SJSA1 (cell line): ENCODE measurements at places on chromosomes 12 and 14. TPM values are rescaled to one million over a fixed set of nuclear protein-coding genes. Genes with fewer than 3 reads are reported as not detected.
A peak's percentile ranks its signal among the peaks of the same experiment; 100 is the strongest.

DNA sequence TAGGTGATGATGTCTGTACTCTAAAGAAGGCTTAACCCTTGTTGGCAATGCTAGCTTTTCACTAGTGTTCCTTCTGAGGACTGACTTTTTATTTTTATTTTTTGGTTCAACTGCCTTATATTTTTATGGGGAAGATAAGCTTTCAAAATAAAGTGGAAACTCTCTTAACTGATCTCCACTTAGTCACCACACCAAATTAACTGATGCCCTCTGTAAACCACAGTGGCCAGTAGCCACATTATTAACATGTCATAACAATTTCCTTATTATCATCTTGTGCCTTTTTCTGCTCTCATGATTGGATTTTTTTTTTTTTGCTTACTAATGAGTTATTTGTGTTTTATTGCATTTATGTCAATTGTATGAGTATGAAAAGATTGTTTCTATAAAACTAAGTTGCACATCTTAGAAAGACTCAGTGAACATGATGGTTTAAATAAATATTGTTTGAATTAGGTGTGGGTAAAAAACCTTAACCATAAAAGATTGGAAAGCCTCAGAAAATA, 56.9 kb downstream of the SCFD1 start:
- no peak for DNase-seq

DNA sequence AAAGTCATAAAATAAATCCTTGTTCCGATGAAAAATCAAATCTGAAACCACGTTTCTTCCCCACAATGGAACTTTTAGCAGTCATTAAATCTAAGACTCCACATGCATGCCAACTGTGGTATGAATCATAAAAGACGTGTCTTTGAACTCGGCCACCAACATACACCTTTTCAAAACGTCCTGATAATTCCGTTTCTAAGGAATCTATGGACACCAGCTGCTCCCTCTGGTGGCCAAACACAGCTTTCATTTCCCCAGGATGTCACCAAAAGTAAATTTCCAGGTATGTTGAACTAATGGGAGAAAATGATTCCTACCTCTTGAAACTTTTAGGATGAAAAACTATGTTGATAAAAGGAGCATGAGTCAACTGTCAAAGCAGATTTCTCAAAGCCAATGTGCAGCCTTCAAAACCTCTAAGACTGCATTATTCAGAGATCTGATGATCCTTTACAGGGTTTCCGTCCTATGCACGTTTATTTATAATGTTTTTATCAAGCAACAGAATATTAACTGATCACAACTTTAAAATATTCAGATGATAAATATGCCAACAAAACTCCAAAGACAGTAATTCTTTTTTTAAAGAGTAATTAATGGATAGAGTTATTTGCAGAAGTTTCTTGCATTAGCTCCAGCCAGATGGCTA, 96.2 kb downstream of the CIT start:
- no peak for DNase-seq

- DNase-seq = no peak
These were observed 10.1 kb upstream of the CLEC12A start for GRCh38 chr12:9961106-9961505.

DNA sequence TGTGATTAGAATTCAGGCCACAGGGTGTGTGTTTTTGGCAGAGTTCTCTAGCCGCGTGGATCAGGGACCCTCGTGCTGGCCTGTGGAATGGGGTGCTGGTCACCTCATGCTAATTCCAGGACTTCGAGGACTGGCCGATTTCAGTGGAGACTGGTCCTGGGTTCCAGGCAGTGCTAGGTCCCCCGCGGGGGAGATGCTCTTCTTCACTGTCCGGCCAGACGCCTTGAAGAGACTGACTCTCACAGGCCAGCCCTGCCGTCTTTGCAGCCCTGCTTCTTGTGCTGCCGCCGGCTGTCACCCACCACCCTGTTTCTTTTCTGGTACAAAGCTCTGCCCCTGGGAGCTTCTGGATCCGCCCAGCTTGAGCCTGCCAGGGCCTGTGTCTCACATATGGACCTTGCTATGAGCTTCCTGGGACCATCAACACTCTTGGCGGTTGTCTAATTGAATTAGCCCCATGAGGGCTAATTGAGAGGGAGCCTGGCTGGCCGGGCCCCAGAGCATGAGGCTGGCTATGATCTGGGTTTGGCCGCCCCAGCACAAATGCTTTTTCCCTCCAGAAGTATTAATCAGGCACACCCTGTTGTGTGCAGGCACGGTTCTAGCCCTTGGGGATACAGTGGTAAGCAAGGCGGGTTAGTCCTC, 8.2 kb downstream of the MLXIP start:
- DNase-seq = no peak

GRCh38 chr12:113468365-113469223, 3.1 kb downstream of the LHX5 start:
- DNase-seq = no peak

DNA sequence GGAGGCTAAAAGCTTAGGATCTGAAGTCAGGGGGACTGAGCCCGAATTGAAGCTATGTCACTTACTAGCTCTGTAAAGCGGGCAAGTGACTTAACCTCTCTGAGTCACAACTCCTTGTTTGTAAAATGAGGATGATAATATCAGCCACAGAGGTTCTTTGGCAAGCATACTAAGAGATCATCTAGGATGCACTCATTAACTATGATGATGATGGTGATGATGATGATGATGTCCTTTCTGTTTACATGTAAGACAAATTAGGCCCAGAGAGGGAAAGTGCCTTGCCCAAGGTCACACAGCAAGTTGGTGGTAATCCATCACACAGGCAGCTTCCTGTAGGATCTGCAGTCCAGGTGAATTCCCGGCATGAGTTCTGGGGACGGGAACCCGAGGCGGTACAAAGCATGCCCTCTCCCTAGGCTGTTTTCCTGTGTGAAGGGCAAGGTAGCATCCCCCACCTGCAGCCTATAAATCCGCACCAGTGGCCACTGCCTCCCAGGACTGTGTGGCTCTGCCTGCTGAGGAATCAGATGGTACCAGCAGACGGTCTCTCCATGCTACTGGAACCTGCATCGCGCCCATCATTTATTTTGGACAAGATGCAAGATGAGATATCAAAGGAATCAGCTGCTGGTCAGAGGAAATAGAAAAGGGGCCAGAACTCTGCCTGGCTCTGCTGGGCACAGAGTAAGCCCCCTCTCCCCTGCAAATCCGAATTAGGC, 55.2 kb downstream of the MAP1LC3B2 start:
- no peak for DNase-seq

DNA sequence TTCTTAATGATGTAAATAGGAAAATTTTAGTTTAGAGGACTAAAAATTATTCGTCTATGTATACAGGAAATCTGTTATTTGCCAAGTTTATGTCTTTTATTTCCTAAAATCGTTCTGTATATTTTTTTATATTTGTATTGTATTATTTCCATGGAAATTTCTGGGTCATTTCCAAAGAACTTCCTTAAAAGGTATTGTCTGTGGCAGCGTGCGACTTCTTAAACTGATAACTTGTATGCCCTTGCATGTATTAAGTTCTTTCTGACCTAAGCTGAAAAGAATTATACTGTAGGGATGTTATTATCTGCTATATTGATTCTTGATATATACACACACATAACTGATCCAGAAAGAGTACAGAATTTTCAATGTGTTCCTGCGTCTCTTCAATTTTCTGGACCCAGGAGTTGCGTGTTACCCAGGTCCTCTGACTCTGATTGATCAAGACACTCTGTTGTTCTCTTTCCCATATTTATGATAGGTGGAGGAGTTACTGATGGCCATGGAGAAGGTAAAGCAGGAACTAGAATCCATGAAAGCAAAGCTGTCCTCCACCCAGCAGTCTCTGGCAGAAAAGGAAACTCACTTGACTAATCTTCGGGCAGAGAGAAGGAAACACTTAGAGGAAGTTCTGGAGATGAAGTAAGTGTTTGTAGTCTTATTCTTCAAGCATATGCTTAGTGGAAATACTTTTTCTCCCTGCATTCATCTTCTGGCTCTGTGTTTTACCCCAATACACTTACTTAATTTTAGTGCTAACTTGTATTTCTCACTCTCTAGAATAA, 298.5 kb downstream of the ERC1 start:
- DNase-seq = no peak

- DNase-seq = no peak
These were observed 6.6 kb downstream of the NCAPD2 start for GRCh38 chr12:6500466-6500865.

DNA sequence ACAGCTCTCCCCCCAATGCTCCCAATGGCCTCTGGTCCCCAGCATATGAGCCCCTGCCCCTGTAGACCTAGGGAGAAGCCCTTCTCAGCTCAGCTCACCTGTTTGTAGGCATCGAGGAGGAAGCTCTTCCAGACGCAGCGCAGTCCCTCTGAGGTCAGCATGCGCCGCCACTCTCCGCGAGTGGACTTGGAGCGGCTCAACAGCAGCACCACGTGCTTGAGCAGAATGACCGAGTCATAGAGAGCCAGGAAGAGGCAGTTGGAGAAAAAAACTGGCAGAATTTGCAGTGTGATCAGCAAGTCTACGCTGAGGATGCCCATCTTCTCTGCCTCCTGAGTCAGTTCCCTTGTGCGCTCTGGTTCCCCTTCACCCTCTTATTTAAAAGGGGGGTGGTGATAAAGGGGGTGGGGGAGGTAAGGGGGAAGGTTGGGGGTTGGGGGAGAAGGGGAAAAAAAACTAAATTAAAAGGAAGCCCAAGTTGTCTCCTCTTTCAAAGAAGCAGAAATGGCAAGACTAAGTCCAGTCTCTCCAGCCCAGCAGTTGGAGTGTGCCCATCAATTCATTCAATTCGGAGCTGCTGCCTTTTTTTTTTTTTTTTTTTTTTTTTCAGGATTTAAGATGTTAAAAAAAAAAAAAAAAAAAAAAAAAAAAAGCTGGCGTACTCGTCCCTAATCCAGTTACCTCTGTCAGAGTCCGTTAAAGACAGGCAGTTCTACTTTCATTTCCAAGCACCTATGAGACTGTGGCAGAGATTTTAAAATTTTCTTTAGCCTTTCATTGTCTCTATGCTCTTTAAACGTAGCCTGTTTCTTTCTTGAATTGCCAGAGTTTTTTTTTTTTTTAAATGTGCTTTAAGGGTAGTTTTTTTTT, at the start of gene DIO2:
Gene DIO2, minus strand, starts transcription at position 352 of the 870 bp plus-strand sequence. Its CDS starts 32 bp downstream, at position 320.
- no peak for DNase-seq

DNA sequence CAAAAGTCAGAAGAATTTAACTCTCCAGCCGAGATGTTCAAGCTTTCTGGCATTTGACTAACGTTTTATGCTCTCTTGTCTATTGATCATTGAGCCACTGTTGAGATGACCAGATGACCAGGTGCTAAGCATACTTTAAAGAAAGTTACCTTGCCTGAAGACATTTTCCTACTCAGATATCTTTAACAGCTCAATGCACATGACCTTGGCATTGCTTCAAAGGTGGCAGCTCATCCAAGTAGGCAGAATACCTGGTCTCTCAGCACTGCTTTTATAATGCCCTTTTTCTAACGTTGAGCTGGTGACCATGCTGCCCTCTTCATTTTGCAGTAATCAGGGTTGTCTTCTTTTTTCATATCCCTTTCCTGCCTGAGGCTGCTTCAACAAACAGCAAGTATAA, 358.1 kb downstream of the RAD51B start:
- no peak for DNase-seq

GRCh38 chr12:49223590-49224369, 34.9 kb upstream of the TUBA1A start:
- no peak for DNase-seq

DNA sequence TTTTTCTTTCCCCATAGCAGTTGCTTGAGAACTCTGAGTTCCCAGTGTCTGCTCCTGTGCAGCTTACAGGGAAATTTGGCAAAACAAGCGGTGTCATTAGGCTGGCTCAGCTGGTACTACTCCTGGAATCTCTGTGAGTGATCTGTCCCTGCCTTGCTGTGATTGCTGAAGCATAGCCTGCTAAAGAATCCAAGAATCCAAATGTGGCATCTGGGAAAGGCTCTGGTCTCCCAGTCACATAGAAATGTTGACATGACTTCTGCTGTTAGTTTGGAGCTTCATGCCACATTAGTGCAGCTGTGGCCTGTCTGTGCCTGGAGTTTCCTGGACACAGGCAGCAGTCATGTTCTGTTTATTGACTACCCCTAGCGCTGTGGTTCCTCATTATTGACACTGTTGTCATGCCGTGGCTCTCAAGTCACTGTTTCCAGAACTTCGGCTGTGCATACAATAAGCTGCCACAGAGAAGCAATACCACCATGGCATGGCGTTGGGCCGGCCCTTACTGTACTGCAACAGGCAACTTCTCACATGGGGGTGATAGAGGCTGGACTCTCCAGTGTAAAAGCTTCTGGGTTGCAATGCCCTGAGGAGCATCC, 166.8 kb downstream of the MYRFL start:
- no peak for DNase-seq

- DNase-seq = peak; percentile 70
These were observed 885 bp upstream of the HOXC10 start for GRCh38 chr12:53983950-53984572.

DNA sequence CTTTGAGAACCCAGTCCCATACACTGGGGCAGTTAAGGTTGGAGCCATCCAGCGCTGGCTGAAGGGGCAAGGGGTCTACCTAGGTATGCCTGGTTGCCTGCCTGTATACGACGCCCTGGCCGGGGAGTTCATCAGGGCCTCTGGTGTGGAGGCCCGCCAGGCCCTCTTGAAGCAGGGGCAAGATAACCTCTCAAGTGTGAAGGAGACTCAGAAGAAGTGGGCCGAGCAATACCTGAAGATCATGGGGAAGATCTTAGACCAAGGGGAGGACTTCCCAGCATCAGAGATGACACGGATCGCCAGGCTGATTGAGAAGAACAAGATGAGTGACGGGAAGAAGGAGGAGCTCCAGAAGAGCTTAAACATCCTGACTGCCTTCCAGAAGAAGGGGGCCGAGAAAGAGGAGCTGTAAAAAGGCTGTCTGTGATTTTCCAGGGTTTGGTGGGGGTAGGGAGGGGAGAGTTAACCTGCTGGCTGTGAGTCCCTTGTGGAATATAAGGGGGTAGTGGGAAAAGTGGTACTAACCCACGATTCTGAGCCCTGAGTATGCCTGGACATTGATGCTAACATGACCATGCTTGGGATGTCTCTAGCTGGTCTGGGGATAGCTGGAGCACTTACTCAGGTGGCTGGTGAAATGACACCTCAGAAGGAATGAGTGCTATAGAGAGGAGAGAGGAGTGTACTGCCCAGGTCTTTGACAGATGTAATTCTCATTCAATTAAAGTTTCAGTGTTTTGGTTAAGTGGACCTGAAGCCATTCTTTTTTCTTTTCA, 9.2 kb downstream of the ERP29 start:
- no peak for DNase-seq

DNA sequence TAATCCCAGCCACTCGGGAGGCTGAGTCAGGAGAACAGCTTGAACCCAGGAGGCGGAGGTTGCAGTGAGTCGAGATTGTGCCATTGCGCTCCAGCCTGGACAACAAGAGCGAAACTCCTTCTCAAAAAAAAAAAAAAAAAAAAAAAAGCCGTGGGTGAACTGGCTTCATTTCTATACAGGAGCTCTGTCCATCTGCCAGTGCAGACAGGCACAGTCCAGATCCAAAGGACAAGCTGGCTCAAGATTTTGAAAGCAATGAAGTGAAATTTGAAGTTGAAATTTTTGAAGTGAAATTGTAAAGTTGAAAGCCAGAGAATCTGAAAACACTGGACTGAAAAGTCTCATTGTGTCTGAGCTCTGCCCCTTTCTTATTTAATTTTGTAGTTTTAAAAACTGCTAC, 134.7 kb downstream of the CALM1 start:
- DNase-seq = no peak

The GLI1 gene
- total RNA-seq = 225 and 323 TPM in 2 replicates

The PPP2R3C gene
- total RNA-seq = 21.7 and 25.7 TPM in 2 replicates
